Common myeloid progenitor, CD34-positive (primary cell): ENCODE measurements at places on chromosomes 7 and 10.
A peak's percentile ranks its signal among the peaks of the same experiment; 100 is the strongest.

DNA sequence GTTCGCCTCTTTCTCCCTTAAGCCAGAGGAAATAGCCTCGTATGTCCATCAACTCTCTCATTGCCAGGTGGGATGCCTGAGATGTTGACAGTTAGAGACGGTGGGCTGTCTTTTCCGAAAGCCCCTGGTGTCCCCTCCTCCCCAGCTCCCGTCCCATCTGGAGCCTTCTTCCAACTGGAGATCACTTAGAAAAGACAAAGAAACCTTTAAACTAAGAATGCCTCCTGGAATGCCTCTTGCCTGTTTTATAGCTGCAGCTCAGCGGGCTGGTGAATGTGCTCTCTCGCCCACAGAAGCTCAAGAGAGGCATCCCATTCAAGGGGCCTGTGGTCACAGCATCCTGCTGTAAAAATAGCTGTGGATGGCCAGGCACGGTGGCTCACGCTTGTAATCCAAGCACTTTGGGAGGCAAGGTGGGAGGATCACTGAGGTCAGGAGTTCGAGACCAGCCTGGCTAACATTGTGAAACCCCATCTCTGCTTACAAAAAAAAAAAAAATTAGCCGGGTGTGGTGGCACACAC is 5.2 kb upstream of the MYL10 start:
- DNase-seq = no peak

GRCh38 chr7:48887500-48887899 is 36.8 kb upstream of the CDC14C start:
- DNase-seq = no peak

DNA sequence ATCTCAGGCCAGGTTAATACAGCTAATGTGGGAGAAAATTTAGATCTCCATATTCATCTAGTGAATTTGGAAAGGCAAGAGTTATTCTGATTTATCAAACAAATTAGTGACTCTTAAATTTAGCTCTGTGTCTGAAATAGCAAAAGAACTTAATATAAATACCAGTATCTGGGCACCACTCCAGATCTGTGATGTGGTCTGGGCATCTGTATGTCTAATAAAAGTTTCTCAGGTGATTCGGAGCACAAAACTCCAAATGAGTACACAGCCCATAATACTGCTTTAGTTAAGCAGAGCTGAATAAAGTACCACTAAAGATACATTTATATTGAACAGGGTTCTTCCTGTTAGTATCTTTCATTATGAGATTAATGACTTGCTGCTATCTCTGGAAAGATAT is 261.4 kb downstream of the BAMBI start:
- no peak for DNase-seq

GRCh38 chr7:66748791-66749190 is 8.3 kb downstream of the RABGEF1 start:
- DNase-seq = no peak

GRCh38 chr10:131073469-131074035 is 238.0 kb downstream of the TCERG1L start:
- no peak for DNase-seq

DNA sequence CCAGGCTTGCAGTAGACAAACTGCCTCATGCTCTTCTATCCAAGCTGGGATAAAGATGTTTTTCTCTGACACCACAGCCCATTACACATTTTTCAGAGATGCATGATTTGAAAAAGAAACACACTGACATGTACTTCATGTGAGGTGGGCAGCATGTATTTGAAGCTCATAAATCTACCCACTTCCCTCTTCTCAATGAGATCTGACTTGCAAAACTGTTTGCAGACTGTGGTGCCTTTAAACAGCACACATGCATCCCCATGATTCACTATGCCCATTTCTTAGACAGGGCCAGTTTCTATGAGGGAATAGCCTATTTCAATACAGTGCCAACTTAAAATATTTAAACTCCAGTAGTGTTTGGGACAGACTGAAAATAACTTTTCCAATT is 109.8 kb downstream of the GLI3 start:
- DNase-seq = peak; percentile 1

DNA sequence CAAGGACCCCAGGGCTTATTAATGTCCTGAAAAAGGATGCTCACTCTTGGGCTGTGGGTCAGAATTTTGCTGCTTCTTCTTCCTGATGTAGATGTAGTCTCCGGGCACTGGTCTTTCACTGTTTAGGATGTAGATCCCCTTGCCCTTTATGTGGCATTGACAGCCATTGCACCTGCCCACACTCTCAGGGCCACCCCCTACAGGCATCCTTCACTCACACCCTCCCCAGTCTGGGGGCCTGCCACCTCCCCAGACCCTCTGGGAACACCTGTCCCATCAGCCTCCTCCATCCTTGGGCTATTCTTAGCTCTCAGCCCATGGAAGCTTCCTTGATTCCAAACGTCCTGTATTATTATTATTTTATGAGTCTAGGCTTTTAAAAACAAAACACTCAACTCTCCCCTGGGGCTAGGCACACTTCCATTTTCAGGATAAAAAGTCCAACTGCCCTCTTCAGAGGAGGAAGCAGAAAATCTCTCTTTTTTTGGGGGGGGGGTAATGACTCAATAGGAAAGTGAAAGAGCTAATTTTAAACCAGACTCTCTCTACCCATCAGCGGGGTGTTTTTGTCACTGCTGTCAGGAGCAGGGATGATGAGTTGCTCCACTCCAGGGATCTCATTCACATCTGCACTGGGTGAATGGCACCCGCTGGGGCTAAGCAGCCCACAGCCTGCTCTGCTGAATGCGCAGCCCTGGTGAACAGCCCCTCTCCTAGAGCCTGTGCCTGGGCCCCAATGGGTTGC is 11.5 kb upstream of the KLRG2 start:
- peak; percentile 42 for DNase-seq

DNA sequence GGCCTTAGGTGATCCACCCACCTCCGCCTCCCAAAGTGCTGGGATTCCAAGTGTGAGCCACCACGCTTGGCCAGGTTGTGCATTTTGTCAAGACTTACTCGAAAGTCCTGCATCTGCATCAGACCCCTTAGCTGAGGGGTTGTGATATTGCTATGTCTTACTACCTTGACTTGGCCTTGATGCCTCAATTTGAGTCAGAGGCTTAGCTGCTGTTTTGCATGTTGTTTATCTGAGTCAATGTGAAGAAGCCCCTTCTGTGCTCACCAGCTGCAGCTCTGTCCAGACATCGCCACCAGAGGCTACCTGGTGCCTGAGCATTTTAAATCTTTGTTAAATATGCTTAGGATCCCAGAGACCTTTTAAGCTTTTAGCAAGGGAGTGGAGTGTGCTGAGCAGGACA is 18.1 kb downstream of the UBE2D4 start:
- DNase-seq = no peak

- DNase-seq = no peak
Measured at GRCh38 chr7:27147199-27148030, at the start of gene HOXA6. TSS of gene HOXA6 (minus strand) at chr7:27147774. CDS start at chr7:27147749, 25 bp downstream.

DNA sequence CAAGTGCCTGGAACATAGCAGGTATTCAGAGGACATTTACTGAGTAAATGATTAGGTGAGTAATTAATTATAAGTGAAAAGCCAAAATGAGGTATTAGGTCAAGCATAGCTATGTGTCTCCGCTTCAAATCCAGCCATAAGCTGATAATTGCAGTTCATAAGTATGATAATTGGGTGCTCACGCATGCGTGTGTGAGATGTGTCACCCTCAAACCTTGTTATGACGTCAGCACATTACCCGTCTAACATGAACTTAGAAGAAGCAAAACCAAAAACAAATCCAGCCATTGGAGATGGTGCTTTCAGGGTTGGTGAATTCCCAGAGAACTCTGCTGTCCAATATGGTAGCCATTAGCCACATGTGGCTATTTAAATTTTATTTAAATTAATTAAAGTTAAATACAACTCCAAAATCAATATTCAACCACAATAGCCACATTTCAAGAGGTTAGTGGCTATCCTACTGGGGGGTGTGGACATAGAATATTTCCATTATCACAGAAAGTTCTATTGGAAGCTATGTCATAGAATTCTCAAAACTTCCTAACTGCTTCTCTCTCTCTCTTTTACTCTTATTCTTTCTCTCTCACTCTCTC is at the start of gene CPA5:
CPA5 (plus strand) TSS at position 546 of the 596 bp plus-strand sequence. CDS start 1,670 bp downstream, outside the sequence.
- no peak for DNase-seq

GRCh38 chr7:25675789-25676474 is 447.6 kb upstream of the NPVF start:
- DNase-seq = no peak

DNA sequence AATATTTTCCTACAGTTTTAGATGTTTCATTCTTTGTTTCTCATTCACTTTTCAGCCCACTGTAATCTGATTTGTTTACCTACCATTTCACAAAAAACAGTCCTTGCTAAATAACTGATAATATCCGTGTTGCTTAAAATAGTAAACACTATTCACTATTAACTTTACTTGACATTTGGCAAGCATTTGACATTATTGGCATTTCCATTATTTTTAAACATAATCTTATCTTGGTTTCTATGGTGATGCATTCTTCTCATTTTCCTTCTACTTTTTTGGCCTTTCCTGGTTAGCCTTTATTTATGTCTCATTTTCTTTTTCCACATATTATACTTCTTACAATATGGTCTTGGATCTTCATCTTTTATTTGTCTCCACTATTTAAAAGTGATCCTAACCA is 715.3 kb downstream of the DNAJB9 start:
- no peak for DNase-seq

- DNase-seq = no peak
Measured at GRCh38 chr10:32112055-32112454, 55.8 kb upstream of the KIF5B start.

GRCh38 chr10:29295813-29296212 is 6.9 kb downstream of the LYZL1 start:
- DNase-seq = no peak
